ENCODE measurements at places on chromosomes 13 and 19.
A peak's percentile ranks its signal among the peaks of the same experiment; 100 is the strongest.

- no peak for DNase-seq
These were observed 8.3 kb downstream of the STXBP2 start for GRCh38 chr19:7645163-7645562.

- DNase-seq, result no peak
These were observed 7.7 kb downstream of the NDUFB7 start for GRCh38 chr19:14563989-14564651.

- no peak for DNase-seq
These were observed 19.4 kb upstream of the EIF3G start for GRCh38 chr19:10138879-10139795.

DNA sequence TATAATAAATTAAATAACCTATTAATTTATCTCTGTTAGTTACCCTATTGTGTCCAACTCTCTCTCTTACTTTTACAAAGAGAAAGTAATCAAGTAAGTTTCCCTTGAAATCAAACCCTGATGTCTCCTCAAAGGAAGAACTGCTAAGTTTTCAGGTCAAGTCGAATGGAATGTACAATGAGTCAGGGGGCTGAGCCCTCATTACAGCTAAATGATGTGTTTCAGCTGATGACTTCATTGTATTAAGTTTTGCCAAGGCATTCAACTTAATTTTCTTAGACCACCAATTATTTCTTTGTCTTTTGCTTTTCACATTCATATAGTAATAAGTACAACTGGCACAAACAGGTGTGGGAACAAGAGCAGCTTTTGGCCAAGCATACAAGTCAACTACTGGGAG, 54.7 kb upstream of the DCT start:
- no peak for DNase-seq

GRCh38 chr19:11346104-11346940, at the start of the genes CCDC159 and TMEM205:
Gene CCDC159, plus strand, starts transcription at chr19:11346519. Its CDS starts 88 bp downstream, at chr19:11346607.
Gene TMEM205, minus strand, starts transcription at chr19:11346268. Its CDS starts 649 bp downstream, at chr19:11345619.
- DNase-seq, result peak; percentile 98

DNA sequence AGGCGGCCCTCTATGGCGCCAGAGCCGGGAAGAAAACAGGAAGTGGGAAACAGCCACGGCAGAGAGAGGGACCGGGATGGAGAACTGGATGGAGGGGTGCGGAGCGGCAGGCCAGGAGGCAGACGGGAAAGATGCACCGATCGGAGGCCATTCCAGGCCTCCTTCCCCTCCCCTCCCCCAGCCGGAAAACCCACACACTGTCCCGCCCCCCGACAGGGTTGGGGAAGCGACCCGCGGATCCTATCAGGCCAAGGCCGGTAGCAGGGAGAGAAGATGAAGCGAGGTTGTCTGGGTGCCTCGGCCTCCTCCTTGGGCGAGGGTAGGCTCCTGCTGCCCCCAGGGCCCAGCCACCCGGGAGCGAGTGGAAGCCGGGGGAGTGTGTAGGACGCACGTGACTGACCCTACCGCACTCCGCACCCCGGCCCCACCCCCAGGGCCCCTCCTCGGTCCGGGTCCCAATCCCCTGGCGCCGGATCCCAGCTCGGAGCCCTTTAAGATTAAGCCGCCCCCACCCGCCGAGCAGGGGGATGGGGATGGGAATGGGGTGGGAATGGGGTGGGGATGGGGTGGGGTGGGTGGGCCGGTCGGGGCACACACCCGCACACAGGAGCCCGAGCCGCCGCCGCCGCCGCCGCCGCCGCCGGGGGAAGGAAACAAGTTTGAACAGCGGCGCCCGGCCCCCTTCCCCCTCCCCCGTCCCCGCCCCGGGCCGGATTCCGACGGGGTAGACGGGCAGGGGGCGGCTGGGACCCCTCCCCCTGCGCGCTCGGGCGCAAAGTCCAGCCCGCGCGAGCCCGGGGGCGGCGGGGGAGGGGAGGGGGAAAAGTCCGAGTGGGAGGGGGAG, 1.5 kb downstream of the ERF start:
- peak; percentile 55 for DNase-seq

- no peak for DNase-seq
These were observed 56.6 kb upstream of the DOCK9 start for GRCh38 chr13:99034333-99035085.

DNA sequence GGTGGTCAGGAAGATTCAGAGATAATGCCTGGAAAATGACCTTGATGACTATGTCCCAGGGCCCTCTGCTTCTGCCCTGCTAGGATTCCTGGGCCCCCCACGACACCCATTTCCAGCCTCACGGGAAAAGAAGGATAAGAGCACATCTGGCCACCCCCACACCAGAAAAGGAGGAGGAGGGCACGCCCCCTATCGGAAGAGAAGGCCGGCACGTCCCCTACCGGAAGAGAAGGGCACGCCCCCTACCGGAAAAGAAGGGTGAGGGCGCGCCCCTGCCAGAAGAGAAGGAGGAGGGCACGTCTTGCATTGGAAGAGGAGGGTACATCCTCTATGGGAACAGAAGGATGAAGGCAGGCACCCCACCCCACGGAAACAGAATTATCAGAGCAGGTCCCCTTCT, 84.3 kb downstream of the IER2 start:
- peak; percentile 25 for DNase-seq

GRCh38 chr13:110346661-110347067, 39.6 kb downstream of the COL4A2 start:
- DNase-seq, result no peak

- no peak for DNase-seq
These were observed 98.8 kb downstream of the CRYL1 start for GRCh38 chr13:20426766-20427448.

GRCh38 chr13:32142956-32143375, 111.4 kb downstream of the FRY start:
- DNase-seq, result no peak

DNA sequence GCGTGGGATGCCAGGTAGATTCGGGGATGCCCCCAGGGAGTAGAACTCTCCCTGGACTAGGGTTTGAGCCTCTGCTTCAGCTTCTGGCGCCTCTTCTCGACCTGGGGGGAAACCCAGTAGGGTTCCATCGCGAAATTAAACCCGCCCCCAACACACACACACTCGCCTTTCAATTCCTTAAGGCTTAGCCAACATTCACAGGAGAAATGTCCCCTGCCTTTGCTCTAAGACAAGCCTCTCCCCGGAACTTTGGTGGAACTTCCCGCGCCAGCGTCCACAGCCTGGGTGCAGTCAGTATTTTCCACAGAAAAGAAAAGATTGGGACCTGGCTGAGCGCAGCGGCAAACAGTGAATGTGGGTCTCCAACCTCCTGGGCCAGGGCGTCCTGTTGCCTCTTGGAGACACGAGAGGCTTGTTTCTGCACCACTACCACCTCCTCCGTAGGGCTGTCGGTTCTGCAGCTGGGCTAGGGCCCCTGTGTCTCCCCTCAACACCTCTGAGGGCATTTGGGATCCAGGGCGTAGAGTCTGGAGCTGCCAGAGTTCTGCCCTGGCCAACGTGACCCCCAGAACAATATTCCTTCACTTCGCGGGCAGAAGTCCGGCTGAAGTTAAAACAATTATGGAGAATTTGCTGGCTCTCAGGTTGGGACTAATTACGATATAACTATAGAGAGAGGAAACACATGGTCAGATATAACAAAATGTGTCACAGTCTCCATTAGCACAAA, 3.2 kb downstream of the PDX1 start:
- DNase-seq, result no peak

- DNase-seq, result no peak
These were observed 212.5 kb upstream of the IRS2 start for GRCh38 chr13:109998684-109999533.

DNA sequence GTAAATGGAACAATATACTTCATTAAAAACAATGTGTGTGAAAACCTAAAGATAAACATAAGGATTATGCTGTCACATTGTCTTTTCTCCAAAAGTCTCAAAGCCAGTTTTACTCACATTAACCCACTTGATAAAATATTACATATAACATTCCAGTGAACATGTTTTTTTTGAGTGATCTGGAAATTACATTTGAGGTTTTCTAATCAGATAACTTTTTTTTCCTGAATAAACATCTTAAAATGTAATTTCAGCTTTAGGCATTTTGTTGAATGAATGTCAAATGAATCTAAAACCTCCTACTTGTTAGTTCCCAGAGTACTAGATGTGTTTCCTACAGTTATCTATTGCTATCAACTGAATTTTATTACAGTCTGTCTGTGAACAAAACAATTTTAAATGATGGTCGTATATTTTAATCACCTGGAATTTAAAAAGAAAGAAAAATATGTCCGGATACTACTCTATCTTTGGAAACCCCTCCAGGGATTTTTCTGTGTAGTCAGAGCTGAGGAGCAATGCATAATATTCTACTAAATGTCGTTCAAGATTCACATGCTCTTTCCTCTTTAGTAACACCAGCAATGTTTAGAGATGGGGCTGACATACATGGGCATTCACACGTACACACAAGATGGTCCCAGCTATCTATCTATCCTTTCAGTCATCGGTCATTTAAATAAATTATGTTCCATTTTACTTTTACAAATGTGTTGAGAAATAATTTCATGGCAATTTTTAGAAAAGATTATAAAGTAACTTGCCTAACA, 283.9 kb downstream of the KLF12 start:
- DNase-seq, result no peak

DNA sequence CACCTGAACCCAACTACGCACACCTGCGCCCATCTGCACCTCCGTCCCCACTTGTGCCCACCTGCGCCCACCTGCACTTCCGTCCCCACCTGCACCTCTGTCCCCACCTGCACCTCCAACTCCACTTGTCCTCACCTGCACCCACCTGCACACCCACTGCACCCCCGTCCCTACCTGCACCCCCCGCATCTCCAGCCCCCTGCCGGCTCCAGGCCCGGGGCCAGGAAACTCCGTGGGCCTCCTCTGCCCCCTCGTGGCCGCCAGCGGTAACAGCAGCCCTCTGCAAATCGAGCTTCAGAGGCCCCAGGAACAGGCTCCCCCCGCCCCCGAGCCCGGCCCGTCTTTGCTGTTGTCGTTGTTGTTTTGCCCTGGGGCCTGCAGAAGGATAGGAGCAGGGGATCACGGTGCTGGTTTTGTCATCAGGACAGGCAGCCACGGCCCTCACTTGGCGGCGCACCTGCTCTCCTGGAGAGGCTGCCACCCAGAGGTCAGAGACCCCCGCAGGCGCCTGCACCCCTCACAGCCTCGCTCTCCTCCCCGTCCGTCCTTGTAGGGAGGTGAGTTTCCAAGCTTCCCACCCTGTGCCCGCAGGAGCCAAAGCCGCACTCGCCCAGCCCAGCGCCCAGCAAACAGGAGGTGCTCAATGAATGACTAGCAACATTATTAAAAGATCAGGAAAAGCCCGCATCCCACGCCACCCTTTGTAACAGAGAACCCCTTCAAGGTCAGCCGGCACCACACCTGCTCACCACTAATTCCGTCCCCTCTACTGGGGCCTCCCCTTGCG, 65.4 kb downstream of the GNG7 start:
- DNase-seq, result peak; percentile 60

GRCh38 chr19:58563034-58563573, 4.7 kb upstream of the UBE2M start:
- DNase-seq, result no peak

GRCh38 chr19:13764821-13765394, 586 bp downstream of the MRI1 start:
- DNase-seq, result no peak

DNA sequence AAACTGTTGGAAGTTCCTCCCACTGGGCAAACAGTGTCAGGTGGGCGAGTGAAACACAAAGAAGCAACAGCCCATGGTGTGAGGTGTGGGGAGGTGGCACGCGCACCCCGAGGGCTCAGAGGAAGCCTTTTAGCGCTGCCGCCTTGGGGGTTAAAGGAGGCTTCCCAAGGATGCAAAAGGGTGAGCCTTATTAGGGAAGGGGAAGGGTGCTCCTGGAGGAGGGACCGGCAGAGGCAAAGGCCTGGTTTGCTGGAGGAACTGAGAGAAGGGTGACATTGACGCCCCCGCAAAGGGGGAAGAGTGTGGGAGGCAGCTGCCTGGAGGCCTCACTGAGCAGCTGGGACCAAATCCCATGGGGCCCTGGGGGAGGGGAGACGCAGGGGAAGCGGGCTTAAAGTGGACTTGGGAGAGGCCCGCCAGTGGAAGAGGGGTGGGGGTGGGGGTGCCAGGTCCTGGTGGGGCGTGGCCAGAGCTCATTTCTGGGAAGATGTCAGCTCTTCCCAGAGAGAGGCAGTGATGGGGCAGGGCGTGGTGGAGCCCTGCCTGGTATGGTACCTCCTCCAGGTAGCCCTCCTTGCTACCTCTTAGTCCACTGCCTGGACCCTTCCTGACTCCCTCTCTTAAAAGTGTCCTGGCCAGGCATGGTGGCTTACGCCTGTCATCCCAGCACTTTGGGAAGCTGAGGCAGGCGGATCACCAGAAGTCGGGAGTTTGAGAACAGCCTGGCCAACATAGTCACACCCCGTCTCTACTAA, 12.0 kb upstream of the FCHO1 start:
- no peak for DNase-seq

- DNase-seq, result no peak
These were observed 150.9 kb downstream of the PDS5B start for GRCh38 chr13:32737111-32737571.

- DNase-seq, result no peak
These were observed 6.9 kb downstream of the ETFB start for GRCh38 chr19:51359294-51359693.

DNA sequence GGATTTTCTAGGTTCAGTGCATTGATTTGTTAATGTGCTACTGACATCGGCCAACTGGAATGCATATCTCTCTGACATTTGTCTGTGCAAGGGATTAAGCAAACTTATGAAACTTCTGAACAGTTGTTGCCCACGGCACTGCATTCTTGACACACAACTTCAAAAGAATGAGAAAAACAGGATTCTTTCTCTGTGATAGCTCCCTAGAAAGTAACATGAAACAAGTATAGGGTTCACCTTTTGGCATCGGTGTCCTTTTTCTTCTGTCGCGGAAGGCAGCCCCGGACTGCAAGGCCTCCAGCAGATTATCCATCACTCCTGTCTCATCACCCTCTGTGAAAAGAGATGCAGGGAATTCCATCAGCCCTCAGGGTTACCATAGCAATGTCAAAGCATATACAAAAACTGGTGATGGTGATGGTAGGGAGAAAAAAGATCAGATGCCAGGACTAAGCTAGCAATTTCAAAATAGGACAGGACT, 389.2 kb downstream of the DIAPH3 start:
- DNase-seq, result no peak

GRCh38 chr13:76820759-76821158, 65.4 kb downstream of the KCTD12 start:
- no peak for DNase-seq

GRCh38 chr13:70798385-70798784, 690.1 kb upstream of the KLHL1 start:
- DNase-seq, result no peak

- no peak for DNase-seq
These were observed 60.6 kb upstream of the KLF12 start for GRCh38 chr13:74194846-74195245.

DNA sequence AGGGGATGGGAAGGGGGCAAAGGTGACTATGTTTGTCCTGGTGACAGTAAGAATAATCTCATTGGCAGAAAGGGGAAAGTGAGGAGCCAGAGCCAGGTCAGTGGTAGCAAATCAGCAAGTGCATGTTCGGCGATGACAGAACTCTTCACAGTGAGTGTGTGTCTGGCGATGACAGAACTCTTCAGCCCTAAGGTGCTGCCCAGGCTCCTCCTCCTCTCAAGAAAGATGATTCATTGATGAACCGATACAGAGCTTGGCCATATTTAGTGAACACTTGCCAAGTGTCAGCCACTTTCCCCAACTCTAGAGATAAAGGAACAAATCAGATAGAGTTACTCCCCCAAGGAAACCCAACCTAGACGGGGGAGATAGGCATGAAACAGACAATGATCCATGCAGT, 199.3 kb upstream of the UBL3 start:
- no peak for DNase-seq

GRCh38 chr13:52096062-52096461, 32.8 kb downstream of the NEK5 start:
- no peak for DNase-seq

- no peak for DNase-seq
These were observed 2.1 kb downstream of the ARID3A start for GRCh38 chr19:927780-928401.

GRCh38 chr13:40146611-40147117, 491.2 kb downstream of the COG6 start:
- no peak for DNase-seq
